ENCODE measurements at places on chromosomes 1 and 21.

GRCh38 chr1:5918275-5918649, 74.0 kb downstream of the NPHP4 start:
- DNase-seq: no peak

DNA sequence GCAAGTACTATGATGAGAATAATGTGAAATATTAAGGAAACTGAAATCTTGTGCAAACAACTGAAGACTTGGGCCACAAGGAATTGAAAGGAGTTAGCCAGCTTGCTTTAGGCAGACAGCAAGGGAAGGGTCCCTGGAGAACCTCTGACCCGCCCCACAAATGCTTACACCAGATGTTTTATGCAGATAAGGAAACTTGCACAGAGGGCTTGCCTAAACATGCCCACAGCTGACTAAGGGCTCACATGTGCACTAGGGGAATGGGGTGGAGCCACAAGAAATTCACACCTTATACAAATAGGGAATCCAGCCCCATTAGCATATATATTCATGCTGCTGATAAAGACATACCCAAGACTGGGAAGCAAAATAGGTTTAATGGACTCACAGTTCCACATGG, 86.1 kb upstream of the CYYR1 start:
- no peak for DNase-seq

DNA sequence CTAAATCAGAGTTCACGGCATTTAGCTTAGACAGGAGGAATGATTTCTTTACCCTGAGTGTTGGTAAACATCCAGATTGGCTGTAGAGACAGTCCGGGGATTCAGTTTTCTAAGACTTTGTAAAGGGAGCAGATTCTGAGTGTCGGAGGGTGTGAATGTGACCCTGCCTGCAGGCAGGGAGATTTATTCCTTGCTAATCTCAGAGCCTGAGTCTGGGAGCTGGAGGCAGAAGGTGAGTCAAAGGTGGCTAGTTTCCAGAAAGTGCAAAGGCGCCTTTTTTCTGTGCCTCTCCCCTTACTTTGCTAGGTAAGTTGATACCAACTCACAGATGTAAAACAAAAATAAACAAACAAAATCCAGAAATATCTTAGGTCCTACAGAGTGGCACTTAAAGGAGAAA, 11.7 kb downstream of the ATP1B1 start:
- DNase-seq: no peak

DNA sequence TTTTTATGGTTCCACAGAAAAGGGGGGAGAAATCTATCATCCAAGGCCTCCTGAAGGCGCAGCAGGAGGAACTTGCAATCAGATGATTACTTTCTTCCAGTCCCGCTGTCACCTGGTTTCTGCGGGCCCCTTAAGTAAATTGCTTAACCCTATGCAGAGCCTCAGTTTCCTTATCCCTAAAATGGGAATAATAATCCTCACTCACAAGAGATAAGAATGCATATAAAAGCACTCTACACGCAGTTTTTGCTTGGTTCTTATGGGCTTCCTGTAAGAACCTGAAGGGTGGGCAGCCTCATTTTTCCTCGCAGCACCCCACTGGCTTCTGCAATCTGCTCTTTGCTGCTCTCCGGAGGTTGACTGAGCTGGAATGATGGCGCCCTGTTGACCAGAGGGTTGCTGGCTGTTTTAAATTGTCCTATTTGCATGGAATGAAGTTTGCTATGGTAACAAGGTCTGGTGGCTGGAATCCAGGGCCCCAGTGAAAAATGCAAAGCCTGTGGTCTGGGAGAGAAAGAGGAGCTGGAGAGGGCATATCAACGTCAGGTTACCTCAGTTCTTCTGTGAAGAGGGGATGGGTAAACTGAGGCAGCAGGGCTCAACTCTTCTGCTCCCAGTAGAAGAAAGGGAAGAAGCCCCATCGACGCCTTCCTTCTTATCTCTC, 1.0 kb upstream of the KAZN start:
- peak; percentile 72 for DNase-seq

DNA sequence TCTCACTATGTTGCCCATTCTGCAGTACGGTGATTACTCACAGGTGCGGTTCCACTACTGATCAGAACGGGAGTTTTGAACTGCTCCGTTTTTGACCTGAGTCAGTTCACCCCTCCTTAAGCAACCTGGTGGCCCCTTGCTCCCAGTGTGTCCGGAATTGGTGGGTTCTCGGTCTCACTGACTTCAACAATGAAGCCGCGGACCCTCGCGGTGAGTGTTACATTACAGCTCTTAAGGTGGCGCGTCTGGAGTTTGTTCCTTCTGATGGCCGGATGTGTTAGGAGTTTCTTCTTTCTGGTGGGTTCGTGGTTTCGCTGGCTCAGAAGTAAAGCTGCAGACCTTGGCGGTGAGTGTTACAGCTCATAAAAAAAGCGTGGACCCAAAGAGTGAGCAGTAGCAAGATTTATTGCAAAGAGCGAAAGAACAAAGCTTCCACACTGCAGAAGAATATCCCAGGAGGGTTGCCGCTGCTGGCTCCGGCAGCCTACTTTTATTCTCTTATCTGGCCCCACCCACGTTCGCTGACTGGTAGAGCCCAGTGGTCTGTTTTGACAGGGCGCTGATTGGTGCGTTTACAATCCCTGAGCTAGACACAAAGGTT, 17.6 kb upstream of the PARP1 start:
- DNase-seq: no peak

DNA sequence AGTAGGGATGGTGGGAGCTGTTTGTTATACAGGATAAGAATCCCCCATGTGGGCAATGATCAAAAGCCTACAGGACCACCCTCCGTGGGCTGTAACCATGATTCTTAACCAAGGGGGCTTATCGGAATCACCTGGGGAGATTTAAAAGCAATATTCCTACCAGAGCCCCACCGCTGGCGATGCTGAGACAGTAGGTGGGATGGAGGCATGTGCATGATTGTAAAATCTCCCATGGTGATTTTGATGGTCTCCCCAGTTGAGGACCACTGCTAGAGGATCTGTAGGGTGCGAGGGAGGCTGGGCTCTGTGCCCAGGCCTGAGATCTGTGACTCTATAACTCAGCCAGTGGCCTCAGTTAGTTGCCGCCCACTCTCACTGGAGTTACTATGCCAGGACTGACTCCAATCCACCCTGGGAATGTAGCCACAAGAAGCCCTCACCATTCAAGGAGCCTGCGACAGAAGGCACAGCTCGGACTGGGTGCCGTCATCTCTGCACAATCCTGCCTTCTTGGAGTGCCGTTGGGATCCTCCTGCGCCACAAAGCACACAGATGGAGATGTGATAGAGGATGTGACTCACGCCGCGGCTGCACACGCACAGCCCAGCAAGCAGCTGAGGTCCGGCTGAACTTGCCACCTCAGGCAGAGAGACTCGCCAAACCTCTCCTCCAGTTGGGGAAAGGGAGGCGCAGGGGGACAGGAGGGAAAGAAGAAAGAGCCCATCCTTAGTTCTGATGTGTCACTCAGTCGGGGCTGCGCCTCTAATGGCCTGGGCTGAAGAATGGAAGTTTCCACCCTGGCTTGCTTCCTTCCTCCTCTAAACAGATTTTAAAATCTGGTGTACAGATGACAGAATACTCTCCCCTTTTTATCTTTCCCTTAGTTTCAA, 26.5 kb downstream of the AKNAD1 start:
- no peak for DNase-seq

DNA sequence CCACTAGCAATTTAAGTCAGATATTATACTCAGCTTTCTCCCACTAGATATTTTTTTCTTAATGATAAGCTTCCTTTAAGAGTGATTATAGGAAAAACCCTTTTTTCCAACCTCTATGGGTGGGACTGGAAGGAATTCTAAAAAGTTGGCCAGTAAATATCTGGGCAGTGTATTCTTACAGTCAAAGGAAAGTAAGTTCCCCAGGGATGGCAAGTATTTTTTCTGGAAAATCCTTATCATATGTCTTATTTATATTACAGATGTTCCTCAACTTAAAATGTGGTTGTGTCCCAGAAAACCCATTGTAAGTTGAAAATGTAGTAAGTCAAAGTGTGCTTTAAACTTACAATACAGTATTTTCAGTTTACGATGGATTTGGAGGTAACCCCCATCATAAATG, 29.2 kb downstream of the CMPK1 start:
- DNase-seq: no peak

DNA sequence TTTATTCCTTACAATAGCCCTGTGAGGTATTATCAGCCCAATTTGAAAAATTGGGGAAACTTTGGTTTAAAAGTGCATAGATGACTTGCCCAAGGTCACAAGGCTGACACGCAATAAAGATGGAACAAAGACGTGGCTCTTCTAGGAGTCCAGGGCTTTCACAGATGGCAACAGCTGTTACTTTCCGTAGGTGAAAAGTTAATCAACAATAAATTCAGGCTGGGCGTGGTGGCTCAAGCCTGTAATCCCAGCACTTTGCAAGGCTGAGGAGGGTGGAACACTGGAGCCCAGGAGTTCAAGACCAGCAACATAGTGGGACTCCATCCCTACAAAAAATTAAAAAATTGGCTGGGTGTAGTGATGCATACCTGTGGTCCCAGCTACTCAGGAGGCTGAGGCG, 87.8 kb upstream of the ATF3 start:
- no peak for DNase-seq

DNA sequence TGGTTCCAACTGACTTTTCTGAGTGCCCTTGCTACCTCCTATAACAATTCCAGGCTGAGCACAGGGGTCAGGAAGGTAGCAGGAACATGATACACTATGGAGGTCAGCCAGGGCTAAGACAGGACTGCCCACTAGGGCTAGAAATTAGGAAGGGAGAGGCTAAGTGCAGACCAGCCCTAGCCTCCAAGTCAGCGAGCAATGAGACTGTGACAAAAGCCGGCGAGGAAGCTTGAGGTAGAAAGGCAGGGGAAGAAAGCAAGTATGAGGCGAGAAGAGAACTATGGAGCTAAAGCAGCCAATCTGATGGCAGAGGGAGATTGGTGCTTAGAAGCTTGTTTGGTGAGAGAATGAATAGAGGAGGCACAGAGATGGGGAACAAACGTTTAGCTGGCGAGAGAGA, 4.7 kb downstream of the UROD start:
- DNase-seq: peak; percentile 45

DNA sequence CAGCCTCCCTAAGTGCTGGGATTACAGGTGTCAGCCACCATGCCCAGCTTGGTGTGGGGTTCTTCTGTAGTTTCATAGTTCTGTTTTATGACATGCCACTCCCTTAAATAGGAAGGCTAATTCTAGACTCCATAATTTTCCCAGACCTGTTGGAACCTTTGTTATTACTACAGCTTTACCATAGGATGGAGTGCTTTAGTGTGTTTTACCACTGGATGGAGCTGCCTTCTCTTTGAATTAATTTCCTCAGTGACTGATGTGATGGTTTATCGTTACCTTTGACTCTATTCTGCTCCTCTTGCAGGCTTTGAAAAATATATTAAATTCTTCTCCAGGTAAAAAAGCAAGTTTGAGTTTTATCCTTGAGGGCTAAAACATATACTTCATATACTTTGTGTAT, 84.6 kb upstream of the NEK7 start:
- no peak for DNase-seq

DNA sequence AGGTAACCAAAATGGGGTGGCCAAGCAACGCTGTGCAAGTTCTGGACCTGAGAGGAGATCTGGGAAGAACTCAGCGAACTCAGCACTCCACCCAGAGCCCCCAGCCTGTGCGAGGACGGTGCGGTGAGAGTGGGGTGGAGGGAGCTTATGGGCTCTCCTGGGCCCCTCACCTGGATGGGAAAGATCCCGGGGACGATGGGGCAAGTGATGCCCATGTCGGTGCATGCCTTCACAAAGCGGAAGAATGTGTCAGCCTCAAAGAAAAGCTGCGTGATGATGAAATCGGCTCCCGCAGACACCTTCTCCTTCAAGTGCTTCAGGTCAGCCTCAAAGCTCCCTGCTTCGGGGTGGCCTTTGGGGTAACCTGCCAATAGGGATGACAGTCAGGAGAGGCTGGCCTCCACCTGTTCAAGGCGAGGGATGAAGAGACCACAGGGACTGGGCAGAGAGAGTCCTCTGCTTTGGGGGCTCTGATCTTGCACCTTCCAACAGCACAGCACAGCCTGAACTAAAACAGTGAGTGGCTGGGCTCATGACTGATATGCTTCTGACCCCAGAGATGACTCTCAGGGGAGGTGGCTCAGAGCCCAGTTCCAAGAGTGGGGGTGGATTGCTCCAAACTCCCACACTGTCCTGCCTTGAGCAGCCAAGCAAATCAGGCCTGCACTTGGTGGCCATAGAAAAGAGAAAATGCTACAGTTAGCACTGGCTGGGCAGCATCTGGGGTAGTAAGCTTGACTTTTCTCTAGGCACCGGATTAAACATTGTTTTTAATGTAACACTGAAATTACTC, 9.5 kb downstream of the MTHFR start:
- DNase-seq: no peak

GRCh38 chr1:91511386-91511785, 10.7 kb downstream of the CDC7 start:
- DNase-seq: no peak

GRCh38 chr21:43921979-43922945, 57.2 kb downstream of the AGPAT3 start:
- DNase-seq: no peak

DNA sequence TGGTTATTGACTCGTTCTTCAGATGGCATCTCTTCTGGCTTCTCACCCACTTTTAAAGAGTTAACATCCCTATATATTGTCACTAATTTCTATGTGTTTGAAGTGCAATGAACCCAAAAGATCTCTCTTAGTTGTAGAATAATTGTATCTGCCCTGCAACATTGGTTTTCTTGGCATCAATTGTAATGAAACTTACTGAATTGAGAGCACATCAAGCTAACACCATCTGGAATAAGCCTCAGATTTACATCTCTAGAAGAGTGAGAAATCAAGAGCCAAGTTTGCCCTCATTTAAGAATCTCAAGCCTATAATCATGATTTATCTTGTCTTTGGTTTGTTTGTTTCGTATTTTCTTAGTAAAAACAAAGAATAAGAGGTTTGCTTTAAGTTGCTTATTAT, 372.6 kb upstream of the LRRC7 start:
- no peak for DNase-seq

GRCh38 chr1:2398871-2399270, 7.2 kb downstream of the RER1 start:
- DNase-seq: no peak

- no peak for DNase-seq
These were observed 498.7 kb downstream of the SMYD3 start for GRCh38 chr1:246008363-246008831.

DNA sequence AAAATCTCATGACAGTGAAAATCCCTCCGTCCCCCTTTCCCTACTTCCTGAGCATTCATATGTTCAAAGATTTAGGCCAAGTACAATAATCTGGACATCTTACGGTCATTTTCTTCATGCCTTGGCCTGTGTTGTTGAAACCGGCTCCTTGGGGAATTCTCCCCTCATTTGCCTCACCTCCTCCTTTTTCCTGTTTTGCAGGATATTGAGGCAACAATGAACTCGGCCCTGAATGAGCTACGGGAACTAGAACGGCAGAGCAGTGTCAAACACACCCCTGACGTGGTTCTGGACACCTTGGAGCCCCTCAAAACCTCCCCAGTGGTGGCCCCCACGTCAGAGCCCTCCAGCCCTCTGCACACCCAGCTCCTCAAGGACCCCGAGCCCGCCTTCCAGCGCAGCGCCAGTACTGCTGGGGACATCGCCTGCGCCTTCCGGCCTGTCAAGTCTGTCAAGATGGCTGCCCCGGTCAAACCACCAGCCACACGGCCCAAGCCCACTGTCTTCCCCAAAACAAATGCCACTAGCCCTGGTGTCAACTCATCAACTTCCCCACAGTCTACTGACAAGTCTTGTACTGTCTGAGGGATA, 9.3 kb upstream of the IKBKE start:
- no peak for DNase-seq

GRCh38 chr1:89633800-89634625, 1.1 kb downstream of the LRRC8C start:
- no peak for DNase-seq

GRCh38 chr1:72690871-72691270, 408.5 kb upstream of the NEGR1 start:
- DNase-seq: no peak

All from ecto neural progenitor cell (in vitro differentiated cells).